NCI-H1105 (cell line): ENCODE measurements at places on chromosomes 12 and 14.

DNA sequence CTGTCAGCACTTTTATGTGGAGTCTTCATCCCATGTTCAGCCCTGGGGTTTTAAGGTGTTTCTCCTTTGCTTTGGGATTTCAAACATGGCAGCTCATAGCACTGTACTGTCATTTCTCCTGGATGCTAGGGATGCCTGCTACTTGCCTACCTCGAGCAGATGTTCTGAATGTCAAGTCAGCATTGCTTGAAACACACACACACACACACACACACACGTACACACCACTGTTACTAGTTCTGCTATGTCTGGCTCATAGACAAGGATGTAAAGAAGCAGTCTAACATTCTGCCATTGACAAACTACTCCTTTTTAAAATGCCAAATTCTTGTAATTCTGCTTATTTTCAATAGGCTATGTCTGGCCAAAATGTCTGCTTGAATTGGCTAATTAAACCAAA is 72.7 kb downstream of the SAMD4A start:
- DNase-seq = no peak

DNA sequence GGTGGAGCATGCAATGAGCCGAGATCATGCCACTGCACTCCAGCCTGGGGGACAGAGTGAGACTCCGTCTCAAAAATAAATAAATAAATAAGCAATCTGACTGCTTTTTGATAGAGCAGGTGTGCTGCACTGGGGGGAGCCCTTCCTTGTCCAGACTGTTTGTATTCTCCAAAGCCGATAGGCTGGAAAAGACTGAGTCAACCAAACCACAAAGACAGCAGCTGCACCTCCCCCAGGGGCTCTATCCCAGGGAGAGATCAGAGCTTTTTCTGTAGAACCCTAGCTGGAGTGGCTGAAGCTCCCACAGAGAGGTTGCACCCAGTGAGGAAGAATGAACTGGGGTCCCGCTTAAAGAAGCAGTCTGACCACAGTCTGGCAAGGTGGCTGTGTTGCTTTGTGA is 45.8 kb upstream of the LALBA start:
- no peak for DNase-seq

GRCh38 chr14:68386446-68386845 is 406.4 kb downstream of the ZFP36L1 start:
- DNase-seq = no peak

- no peak for DNase-seq
These were observed 12.5 kb upstream of the MTERF2 start for GRCh38 chr12:106999446-106999845.

GRCh38 chr12:123269896-123270213 is 1.8 kb downstream of the CDK2AP1 start:
- DNase-seq = no peak

- DNase-seq = no peak
These were observed 344.8 kb upstream of the USP15 start for GRCh38 chr12:61915420-61915819.

GRCh38 chr12:65420941-65421340 is 142.5 kb downstream of the MSRB3 start:
- DNase-seq = no peak

DNA sequence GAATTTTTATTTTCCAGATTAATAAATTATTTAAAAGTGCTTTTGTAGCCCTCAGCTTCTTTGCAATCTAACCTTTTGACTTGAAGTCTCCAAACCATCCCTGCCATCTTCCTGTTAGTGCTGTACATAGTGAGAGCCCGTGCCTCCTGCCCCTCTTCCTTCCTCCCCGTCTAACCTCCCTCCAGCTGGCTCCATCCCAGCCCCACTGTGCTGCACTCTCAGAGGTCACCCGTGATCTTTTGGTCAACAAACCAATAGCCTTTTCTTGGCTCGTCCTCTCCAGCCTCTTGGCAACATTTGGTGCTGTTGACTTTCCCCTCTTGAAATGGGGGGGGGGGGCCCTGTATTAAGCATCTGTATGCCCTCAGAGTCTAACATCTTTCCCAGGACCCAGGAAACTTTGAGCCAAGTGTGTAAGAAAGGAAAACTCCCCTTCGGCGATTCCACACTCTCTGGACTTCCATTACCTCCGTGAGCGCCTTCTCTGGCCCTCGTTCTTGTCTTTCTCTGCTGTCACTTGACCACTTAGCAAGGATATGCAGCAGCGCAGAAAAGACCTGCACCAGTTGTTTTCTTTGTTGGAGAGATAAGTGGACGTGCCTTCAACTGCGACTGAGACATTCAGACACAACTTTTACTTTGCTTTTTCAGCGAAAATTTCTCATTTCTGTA is 44.1 kb downstream of the FBXW8 start:
- no peak for DNase-seq

DNA sequence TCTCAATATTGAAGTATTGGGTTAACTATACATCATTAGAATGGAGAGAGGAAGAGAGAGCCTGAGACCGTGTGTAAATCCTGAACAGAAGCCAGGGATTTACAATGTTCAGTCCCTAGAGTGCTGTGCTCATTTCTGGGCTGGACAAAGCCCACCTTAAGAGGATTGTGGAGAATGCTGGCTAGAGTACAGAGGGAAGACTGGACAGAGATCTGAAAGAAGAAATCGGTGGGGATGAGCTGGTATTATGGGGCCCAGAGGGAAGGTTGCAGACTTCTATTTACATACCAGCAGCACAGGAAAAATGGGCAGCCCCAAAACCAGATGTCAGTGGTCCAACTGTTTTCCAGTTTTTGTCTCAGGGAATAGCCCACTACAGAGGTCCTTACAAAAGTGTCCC is 42.3 kb downstream of the RTN1 start:
- DNase-seq = no peak

DNA sequence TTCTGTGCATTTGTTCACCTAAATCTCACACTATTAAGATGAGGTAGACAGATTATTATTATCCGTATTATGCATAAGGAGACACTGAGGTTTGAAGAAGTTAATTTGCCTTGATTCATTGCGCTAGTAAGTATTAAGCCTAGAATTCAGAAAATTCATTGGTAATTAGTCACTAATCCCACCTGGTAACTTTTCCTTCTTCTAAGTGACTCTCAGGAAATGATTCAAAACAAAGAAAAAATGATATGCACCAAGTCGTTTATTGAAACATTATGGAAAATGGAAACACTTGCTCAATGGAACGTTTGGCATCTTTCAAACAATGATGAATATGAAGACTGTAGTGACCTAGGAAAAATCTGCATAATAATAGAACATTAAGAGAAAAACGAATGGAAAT is 15.2 kb downstream of the RFX4 start:
- no peak for DNase-seq

- DNase-seq = no peak
These were observed 31.9 kb upstream of the FOS start for GRCh38 chr14:75246546-75247285.

GRCh38 chr14:89304972-89305703 is 111.9 kb downstream of the FOXN3 start:
- no peak for DNase-seq

DNA sequence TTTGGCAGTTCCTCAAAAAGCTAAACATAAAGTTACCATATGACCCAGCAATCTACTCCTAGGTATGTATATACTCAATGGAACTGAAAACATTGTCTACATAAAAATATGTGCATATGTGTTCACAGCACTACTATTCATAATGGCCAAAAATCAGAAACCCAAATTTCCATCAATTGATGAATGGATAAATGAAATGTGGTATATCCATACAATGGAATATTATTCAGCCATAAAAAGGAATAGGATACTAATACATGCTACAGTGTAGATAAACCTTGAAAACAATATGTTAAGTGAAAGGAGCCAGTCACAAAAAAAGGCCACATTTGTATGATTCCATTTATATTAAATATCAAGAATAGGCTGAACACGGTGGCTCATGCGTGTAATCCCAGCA is 3.4 kb downstream of the ACYP1 start:
- DNase-seq = no peak

GRCh38 chr12:68460236-68460635 is 128.1 kb upstream of the MDM1 start:
- no peak for DNase-seq

- DNase-seq = no peak
These were observed 43.9 kb downstream of the DICER1 start for GRCh38 chr14:95113476-95113875.

- no peak for DNase-seq
These were observed 29.4 kb downstream of the SLC24A4 start for GRCh38 chr14:92352158-92352985.

DNA sequence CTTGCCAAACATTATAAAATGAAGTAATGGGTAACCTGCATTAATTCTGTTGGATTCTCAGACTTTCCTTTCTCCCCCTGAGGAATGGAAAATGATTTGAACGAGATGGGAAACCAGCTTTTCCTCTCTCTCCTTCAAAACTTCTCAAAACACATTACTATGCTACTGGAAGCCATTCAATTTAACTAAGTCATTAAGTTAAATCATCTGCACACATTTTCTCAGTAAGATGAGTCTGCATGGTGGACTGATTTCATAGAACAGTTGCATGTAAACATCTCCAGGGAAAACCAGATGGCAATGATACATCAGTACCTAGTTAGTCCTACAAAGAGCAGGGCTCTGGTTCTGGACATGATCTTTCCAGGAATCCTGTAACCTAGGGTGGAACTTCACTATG is 59.9 kb downstream of the BMP4 start:
- DNase-seq = no peak

DNA sequence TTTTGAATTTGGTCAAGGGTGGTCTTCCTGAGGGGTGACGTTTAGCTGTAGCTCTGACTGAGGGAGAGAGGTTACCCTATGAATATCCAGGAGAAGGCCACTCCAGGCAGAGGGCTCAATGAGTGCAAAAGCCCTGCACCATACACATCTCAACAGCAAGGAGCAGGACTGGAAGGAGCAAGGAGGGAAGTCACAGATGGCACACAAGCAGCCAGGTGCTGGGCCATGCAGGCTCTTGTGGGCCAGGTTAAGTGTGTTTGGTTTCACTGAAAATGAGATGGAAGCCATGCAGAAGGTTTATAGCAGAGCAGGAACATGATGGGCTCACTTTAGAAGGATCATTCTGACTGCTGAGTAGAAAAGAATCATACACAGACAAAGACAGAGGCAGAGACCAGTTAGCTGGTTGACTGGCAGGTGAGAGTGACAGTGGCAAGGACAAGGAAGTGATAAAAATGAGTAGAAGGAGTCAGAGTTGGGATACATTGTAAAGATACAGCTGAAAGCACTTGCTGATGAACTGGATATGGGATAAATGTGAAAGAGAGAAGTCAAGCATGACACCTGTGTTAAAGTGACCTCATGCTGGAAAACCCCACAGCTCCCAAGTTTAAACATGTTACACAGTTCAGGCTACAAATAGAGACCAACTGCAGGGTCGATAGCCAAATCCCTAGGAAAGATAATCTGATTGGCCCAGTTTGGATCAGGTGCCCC is 81.2 kb downstream of the PRKD1 start:
- no peak for DNase-seq

DNA sequence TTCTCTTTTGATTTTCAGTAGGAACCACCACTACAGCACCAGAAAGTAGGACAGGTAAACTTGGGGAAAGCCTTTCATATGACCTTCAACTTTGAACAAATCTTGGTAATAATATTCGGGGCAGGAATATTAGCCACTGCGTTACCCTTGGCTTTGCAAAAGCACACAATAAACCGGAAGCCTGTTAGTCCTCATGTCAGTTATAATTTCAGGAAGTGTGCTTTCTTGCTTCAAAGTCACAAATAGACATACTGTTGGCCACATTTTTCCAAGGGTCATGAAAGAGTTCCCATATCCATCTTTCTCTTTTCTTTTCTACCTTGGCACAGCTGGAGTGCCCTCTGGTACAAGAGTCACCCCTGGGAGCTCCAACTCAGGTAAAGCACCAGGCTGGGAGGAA is 167.2 kb upstream of the CNTN1 start:
- DNase-seq = no peak

GRCh38 chr14:89470401-89470800 is 53.4 kb upstream of the FOXN3 start:
- DNase-seq = no peak

DNA sequence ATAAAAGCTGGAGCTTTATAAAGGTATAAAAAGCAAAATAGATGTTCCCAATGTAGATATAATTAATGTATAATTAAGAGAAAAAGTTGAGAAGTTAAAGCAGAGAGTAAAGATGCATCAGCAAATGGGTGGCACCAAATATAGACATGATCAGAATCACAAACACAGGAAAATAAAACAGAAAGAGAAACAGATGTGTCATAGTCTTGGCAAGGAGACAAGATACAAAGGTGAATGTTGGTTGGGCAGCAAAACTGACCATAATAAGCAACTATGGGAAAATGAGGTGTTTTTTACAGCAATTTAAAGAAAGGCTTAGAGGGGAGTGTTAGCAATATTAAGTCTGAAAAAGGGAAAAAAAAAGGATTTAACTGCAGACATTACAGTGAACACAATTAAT is 135.4 kb upstream of the CLEC14A start:
- DNase-seq = no peak

- no peak for DNase-seq
These were observed 49.3 kb upstream of the USP44 start for GRCh38 chr12:95600567-95600966.

- no peak for DNase-seq
These were observed 19.1 kb downstream of the BCL7A start for GRCh38 chr12:122040579-122041386.

DNA sequence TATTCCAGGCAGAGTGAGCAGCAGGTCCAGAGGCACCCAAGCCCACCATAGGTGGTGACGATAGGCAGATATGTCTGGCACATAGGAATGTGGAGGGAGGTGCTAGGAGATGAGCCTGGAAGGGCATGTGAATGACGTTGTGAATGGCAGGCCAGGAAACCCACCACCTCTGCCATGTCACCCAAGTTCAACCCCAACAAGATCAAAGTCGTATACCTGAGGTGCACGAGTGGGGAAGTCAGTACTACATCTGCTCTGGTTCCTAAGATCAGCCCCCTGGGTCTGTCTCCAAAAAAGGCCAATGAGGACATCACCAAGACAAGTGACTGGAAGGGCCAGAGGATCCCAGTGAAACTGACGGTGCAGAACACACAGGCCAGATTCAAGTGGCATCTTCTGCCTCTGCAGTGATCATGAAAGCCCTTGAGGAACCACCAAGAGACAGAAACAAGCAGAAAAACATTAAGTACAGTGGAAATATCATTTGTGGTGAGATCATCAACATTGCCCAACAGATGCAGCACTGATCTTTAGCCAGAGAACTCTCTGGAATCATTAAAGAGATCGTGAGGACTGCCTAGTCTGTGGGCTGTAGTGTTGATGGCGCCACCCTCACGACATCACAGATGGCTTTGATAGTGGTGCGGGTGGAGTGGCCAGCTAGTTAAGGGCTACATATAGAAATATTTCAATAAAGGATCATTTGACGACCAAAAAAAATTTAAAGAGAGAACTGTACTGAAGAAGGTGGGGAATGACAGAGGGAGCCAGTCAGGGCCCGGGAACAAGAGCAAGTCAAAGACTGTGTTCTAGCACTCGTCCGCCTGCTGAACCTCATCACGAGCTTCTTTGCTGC is 99.7 kb downstream of the ZFP36L1 start:
- DNase-seq = no peak

DNA sequence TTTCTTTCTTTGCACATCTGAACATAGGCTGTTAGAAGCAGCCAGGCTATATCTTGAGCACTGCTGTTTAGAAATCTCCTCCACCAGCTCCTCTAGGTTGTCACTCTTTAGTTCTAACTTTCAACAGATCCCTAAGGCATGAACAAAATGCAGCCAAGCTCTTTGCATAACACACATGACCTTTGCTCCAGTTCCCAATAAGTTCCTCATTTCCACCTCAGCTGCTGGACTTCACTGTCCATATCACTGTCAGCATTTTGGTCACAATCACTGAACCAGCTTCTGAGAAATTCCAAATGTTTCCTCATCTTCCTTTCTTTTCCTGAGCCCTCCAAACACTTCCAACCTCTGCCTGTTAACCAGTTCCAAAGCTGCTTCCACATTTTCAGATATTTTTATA is 27.6 kb upstream of the C14orf132 start:
- DNase-seq = no peak

- DNase-seq = no peak
These were observed 484 bp downstream of the MIS18BP1 start for GRCh38 chr14:45252366-45253069.
